HCT116 (cell line): ENCODE measurements at places on chromosomes 16 and 17.

- no peak for DNase-seq
Measured at GRCh38 chr17:17506181-17506741, 10.1 kb upstream of the RASD1 start.

DNA sequence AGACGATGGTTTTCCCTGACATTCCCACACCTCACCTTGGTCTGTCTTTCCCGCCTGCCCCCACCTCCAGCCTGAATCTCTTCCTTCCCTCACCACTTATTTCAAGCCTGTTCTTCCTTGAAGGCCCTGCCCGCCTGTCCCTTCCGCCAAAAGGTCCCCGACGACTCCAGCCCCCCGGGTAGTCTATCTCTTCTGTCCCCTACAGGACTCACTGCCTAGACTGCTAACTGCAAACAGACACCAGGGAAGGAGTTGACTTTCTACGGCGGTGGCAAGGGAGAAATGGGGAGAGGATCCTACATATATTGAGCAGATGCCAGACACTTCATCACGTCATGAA, 53.7 kb downstream of the NT5M start:
- DNase-seq: no peak

- no peak for DNase-seq
Measured at GRCh38 chr16:81876273-81876900, 97.3 kb downstream of the PLCG2 start.

DNA sequence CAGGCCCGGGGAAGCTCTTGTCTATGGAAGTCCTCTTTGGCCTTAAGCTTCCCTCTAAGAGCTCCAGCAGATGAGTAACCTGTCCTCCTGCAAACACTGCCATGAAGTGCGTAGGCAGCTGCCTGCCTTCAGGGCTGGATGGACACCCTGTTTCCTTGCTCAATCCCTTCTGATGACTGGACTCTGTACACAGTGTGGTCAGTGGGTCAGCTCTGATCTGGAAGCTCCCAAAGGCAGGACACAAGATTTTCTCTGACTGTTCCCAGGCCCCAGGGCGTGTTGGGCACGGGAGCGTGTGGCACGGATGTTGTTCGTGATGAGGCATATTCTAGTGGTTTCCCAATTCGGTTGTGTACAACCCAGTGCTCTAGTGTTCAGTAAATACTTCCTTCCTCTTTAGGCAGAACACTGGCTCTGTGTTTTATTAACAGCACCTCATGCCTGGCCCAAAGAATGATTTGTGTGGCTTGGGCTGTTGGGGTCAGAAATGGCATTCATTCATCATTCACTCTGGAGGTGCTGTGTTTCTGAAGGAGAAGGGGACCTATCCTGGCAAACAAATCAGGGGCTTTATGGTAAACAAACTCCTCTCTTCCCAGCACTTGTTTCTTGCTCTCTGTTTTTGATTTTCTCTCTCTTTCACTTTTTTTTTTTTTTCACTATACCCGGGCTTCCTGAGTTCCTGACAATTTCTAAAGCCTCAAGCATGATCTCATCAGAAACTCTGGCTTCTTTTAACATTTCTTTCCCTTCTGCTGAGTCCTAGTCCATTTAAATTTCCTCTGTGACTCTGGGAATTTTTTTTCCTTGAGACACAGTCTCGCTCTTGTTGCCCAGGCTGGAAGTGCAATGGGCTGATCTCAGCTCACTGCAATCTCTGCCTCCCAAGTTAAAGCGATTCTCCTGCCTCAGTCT, 12.0 kb upstream of the RNF157 start:
- no peak for DNase-seq

- no peak for DNase-seq
Measured at GRCh38 chr17:67696853-67697498, 20.8 kb upstream of the NOL11 start.

DNA sequence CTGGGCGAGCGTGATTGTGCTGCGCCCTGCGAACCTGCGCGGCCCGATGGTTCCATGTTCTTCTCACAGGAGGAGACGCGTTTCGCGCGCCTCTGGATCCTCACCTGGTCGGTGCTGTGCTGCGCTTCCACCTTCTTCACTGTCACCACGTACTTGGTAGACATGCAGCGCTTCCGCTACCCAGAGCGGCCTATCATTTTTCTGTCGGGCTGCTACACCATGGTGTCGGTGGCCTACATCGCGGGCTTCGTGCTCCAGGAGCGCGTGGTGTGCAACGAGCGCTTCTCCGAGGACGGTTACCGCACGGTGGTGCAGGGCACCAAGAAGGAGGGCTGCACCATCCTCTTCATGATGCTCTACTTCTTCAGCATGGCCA, 1.0 kb downstream of the FZD2 start:
- DNase-seq: no peak

GRCh38 chr16:57371494-57372371, 557 bp upstream of the CX3CL1 start:
- DNase-seq: no peak

GRCh38 chr17:11144358-11145233, 96.4 kb upstream of the SHISA6 start:
- no peak for DNase-seq

GRCh38 chr16:65413861-65414260, 292.0 kb upstream of the CDH11 start:
- DNase-seq: no peak

GRCh38 chr17:11720816-11721215, 122.5 kb downstream of the DNAH9 start:
- no peak for DNase-seq

DNA sequence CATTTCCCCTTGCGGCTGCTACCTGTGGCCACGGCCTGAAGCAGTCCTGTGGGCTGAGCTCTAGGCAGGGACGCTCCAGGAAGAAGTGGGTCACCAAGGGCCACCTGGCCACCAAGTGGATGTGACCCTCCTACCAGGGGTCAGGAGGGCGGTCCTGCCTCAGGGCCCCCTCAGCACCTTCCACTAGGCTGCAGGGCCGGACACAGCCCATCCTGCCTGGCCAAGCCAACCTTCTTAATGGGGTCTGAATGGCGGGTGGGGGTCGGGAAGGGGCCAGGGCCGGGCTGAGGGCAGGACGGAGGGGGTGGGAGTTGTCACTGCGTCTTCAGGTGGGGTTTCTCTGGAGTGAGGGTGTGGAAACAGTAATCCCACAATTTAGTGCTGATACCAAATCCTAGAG, 13.2 kb upstream of the MLKL start:
- DNase-seq: no peak

- no peak for DNase-seq
Measured at GRCh38 chr17:39863918-39864746, at the start of gene IKZF3. Gene IKZF3, minus strand, starts transcription at chr17:39864312. Its CDS starts 186 bp downstream, at chr17:39864126.

- no peak for DNase-seq
Measured at GRCh38 chr16:1780677-1781072, 1.7 kb downstream of the SPSB3 start.

GRCh38 chr16:65959983-65960382, 406.5 kb upstream of the CDH5 start:
- DNase-seq: no peak

GRCh38 chr16:78386557-78387324, 287.3 kb downstream of the WWOX start:
- no peak for DNase-seq

DNA sequence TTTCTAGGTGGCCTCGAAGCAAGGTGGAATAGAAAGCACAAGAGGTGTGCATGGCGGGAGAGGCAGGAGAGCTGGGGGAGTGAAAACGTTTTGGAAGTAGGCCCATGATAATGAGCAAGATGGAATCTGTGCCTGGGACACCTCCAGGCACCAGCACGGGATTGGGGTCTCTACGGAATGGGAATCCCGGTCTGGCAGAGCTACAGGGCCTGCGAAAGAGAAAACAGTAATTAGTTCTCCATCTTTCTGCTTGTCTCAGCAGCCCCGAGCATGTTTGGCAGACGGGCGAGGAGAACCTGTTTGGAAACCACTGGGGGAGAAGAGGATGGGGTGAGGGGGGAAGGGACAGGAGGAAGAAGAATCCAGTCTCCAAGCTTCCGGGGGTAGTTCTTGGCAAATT, 258.7 kb downstream of the SOX9 start:
- no peak for DNase-seq

DNA sequence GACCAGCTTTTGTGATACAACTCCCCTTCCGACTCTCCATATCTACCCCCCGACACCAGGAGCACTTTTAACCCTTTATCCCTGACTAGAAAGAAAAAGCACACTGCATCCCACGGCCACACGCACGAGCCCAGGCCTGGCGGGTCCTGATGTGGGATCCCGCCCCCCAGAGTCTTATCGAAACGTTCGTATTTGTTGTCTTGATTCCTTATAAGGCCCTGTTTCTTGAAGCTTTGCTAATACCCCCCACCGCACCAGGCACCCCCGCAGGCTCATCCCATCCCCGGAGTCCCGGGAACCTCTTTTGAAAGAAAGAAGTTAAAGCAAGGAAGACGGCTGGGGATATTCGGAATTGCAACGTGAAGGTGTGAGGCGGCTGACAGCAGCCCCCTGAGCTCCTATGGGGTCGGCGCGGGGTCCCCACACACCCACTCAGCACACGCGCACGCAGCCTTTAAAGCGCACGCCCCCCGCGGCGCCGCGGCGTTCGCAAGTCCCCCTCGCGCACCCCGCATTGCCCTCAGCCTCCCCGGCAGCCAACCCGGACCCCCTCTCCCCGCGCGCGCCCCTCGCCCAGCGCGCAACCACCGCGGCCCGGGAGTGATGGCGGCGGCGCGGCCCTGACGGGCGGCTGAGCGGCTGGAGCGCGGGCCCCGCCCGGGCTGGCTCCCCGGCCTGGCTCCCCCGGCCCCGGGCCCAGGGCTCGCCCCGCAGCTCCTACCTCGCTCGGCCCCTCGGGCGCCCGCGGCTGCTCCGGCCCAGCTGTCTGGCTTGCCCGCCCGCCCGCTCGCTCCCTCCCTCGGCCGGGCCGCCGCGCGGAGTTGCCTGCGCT, 448 bp downstream of the STAT5B start:
- DNase-seq: no peak

- DNase-seq: no peak
Measured at GRCh38 chr16:60203525-60204124, 1469.5 kb upstream of the GOT2 start.

DNA sequence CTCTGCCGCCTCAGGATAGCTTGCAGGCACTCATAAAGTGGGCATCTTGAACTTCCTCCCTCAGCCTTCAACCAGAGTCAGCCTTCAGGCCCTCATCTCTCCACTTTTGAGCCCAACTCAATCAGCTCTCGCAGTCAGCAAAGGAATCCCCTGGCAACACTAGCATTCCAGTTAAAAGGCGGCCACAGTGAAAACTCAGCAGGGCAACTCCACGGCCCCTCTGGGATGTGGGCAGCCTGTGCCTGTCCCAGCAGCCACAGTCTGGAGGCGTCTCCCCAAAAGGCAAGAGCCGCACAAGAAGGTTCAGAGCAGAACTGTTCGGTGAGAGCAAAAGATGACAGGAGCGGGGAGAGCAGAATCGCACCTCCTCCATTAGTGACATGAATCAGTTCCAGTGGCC, 9.0 kb downstream of the TMEM11 start:
- no peak for DNase-seq

DNA sequence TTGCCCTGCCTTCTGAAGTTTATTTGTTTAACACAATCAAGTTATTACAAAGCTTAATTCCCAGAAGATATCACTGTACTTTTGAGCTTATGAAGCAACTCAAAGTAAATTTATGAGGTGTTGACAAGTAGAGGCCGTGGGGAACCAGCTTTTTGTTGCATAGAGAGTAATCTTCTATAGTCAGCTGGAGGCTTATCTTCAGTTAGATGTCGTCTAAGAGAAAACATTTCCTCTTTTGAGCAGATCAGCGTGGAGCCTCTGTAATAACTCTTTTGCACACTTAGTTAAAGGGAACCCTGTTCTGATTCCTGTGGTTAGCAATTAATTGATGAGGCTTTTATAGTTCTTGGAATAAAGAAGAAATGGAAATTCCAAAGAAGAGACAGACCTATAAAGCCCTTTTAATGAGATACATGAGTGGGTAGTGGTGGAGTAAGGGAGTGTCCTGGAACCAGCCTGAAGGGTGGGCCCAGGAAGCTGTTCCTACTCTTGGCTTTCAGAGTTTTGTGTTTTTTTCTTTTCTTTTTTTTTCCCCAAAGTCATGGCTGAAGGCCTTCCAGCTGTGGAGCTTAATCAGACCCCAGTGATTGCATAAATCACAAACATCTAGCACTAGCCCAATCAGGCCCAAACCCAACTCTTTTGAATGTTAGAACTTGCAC, 28.9 kb upstream of the MAP3K14 start:
- DNase-seq: no peak

DNA sequence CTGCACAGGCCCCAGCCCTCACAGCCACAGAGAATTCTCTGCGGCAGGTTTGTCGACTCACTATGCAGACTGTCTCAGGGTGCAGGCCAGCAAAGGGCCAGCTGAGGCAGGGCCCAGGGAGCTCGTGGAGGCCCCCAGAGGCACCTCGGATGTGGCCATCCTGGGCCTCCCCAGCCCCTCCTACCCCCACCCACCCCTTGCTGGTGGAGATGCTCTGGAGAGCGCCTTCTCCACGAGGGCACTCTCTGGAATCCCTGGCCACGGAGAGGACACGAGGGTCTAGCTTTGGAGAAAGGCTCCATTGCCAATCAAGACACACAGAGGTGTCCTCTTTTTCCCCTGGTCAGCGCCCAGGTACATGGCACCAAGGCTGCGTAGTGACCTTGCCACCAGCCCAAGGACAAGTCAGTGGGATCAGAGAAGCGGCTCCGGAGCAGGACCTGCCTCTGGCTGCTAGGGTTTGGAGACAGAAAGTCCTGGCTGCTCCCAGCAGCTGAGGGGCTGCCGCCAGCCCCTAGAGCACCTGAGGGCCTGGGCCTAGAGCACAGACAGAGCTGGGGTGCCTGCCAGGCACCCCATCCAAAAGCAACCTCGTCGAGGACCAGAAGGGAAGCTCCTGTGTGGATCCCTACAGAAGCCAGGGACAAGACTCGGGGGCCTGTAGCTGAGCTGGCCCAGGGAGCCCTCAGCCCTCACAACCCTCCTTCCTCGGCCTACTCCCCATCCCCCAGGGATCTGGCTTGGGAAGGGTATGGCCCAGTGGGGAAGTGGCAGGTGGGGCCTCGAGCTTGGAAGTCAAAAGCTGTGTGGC, 18.7 kb downstream of the ARL2BP start:
- no peak for DNase-seq

DNA sequence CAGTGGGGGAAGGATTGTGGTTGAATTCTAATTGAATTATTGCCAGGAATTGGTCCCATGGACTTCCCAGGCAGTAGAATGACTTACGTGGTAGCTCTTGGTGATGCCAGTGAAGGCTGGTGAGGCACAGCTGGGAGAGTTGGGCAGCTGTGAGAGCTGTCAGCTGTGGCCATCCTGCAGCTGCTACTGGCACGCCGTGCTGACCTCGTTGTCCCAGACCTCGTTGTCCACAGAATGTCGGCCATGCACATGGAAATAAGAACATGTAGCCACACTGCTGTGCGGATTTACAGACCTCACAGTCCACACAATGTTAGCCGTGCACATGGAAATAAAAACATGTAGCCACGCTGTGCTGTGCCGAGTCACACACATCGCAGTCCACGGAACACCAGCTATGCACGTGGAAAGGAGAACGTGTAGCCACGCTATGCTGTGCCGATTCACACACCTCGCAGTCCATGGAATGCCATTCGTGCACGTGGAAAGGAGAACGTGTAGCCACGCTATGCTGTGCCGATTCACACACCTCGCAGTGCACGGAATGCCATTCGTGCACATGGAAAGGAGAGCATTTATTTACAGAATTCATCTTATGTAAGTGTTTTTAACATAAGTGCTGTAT, 59.2 kb downstream of the BANP start:
- DNase-seq: no peak
